ENCODE measurements at places on chromosomes 1 and 21.

- DNase-seq: no peak
These were observed 26.8 kb downstream of the GADD45A start for GRCh38 chr1:67711855-67712212.

GRCh38 chr1:186403632-186404031 lies 28.0 kb downstream of the ODR4 start:
- DNase-seq: no peak

DNA sequence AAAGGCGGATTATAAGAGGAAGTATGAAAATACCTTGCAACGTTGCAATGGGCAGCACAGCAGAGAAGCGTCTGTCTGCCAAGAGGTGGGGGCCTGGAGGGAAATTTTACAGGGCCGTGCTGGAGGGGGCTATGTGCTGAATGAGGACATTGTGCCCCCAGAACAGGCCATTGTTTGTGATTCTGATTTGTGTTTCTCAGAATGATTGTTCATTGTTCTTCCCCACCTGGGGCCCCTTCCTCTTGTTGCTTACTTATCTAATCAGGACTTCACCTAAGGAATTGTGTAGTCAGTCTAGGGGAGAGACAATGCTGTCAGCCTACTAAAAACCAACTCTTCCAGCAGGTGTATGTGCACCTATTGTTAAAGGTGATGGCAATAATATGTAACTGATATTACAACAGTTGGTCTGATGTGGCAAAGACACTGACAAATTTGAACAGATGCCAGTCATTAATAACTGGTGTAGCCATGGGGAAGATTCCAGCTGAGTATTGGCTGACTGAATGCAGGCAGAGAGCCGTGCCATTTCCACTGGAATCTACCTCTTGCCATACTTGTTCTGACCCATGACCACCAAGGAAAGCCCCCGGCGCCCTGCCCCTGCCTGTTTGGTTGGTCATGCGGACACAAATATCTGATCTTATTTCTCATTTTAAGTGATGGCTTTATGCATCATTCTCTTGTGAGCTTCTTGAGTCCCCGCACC lies 45.2 kb upstream of the PSEN2 start:
- no peak for DNase-seq

- DNase-seq: no peak
These were observed 49.4 kb downstream of the TBCE start for GRCh38 chr1:235416662-235417049.

DNA sequence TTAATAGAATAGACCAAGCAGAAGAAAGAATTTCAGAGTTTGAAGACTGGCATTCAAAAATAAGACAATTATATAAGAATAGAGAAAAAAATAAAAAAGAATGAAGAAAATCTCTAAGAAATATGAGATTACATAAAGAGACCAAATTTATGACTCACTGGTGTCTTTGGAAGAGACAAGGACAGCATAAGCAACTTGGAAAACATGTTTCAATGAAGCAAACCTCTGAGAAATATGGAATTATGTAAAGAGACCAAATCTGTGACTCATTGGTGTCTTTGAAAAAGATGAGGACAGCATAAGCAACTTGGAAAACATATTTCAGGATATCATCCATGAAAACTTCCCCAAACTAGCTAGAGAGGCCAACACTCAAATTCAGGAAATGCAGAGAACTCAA lies 60.4 kb upstream of the LYPLAL1 start:
- no peak for DNase-seq

GRCh38 chr1:94936861-94937620 lies 10.1 kb upstream of the CNN3 start:
- DNase-seq: no peak

- no peak for DNase-seq
These were observed 147.1 kb downstream of the CACNA1E start for GRCh38 chr1:181630398-181630797.

GRCh38 chr1:44073528-44073927 lies 42.3 kb upstream of the SLC6A9 start:
- no peak for DNase-seq

- peak; percentile 23 for DNase-seq
These were observed 323.1 kb upstream of the FAM78B start for GRCh38 chr1:166489670-166490436.

DNA sequence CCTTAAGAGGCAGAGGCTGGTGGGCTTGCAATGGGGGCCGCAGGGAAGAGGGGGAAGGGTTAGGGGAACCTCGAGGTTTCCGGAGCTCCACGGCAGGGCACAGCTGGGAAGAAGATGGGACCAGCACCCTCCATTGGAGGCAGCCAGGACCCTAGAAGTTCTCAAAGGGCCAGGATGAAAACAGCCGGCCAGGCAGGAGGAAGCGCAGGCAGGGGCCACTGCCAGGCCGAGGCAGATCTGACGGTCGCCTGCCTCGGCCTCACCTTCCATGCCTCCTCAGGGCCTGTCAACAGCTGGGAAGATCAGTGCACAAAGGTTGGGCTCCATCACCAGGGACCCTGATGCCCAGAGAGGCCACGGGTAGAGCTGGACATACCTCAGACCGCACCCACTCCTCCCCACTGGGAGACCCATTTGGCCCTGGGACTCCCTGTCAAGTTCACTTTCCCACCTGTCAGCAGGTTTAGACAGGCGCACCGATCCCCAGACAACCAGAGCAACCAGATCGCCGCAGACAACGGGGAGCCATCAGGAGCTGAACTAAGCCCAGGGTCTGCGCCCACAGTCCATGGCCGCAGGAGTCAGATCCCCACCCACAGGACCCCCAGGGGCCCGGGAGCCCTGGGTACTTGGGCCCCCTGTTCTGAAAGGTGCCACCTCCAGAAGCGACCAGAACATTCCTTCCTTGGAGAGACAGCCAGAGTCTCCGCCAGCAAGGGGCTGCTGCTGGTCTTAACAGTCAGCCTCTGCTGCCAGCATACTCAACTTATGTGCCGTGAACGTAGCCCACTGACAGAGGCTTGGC lies 2.2 kb downstream of the SLC19A1 start:
- no peak for DNase-seq

DNA sequence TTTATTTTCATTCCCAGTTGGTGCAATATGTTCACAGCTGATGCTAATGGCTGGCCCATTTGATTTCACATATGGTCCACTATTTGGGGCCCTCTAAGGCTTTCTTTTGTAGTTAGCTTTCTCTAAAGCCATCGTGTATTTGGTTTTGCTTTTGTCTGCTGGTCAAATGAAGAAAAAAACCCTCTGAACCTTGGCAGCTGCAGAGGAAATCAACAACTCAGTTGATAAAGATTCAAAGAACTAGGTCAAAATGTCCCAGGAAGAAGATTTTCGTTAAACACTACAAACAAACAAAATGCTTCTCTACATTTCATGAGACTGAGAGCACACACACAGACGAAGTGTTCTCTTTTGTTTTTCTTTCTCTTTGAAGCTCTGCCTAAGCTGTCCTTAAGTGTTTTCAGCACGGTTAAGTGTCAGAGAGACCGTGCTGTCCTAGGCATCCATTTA lies 655.0 kb downstream of the RWDD3 start:
- no peak for DNase-seq

GRCh38 chr1:65792669-65793358 lies at the start of gene PDE4B:
PDE4B (plus strand) TSS chr1:65792895.
- DNase-seq: no peak

GRCh38 chr1:175130649-175131045 lies 61.9 kb downstream of the KIAA0040 start:
- DNase-seq: no peak

DNA sequence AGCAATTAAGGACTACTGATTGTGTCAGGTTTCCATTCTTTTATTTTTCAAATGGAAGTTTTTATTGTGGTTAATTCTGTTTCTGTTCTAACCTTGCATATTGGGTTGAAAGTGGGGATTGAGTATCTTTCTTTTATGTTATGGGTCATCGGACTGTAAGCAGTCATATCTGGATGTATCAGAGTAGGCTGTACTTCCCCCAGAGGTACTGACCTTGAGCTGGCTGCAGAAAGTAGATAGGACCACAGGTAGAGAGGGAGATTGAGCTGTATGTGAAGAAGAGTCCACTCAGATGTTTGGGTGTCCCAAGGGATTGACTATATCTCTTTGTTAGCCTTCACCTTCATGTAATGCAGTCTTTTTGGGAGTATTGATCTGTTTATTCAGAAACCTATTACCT lies 20.5 kb upstream of the ALG14 start:
- no peak for DNase-seq

GRCh38 chr1:74729741-74730478 lies 2.9 kb downstream of the CRYZ start:
- no peak for DNase-seq

- no peak for DNase-seq
These were observed 130.4 kb upstream of the ARHGEF16 start for GRCh38 chr1:3323796-3324703.

DNA sequence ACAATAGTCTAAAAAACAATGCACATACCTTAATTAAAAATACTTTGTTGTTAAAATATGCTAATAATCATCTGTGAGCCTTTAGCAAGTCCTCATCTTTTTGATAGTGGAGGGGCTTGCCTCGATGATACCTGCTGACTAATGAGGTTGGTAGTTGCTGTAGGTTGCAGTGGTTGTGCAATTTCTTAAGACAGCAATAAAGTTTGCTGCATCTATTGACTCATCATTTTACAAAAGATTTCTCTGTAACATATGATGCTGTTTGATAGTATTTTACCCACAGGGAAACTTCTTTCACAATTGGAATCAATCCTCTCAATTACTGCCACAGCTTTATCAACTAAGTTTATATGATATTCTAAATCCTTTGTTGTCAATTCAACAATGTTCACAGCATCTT lies 7.6 kb downstream of the C1orf87 start:
- DNase-seq: no peak

DNA sequence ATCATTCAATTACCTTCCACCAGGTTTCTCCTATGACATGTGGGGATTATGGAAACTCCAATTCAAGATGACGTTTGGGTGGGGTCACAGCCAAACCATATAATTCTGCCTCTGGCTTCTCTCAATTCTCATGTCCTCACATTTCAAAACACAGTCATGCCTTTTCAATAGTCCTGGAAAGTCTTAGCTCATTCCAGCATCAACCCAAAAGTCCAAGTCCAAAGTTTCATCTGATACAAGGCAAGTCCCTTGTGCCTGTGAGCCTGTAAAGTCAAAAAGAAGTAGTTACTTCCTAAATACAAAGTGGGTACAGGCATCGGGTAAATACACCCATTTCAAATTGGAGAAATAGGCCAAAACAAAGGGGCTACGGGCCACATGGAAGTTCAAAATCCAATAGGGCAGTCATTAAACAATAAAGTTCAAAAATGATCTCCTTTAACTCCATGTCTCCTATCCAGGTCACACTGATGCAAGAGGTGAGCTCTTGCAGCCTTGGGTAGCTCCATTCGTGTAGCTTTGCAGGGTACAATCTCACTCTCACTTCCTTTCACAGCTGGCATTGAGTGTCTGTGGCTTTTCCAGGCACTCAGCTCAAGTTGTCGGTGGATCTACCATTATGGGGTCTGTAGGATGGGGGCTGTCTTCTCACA lies 112.9 kb downstream of the FCRL5 start:
- no peak for DNase-seq

DNA sequence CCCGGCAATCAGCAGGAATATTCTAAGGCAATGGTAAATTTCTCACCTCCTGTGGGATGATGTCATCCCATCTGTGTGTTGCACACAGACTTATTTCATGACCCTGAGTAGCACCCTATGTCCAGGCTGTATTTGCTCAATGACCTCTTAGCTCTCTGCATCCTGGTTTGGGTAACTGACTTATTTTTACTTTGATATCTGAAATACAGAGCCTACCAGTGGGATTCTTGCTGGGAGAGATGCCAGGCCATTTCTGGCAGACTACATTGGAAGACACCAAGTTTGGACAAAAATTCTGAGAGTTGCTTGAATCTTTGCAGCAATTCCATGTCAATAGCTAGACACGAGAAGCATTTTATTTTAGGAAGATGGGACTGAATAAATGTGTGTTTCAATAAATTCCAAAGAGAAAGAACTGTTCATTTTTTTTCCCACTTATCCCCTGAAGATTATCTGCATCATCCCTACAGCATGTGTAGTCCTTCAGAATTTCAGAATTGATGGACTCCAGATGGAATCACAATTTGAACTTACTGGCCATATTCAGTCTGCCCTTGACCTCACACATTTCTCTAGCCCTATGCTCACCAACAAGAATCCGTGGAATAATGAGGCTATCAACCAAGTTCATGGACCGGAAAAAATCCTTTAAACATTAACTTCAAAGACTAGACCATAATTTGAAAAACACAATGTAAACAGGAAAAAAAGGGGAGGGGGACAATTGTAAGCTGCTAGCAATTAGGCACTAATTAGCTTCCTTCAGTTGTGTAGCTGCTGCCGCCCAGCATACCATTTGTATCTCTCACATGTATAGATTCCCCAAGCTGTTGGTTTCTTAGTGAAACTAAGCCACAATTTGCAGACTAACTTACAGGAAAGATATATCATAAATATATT lies 226.5 kb downstream of the HMCN1 start:
- no peak for DNase-seq

GRCh38 chr1:47198214-47198613 lies 8.4 kb upstream of the PDZK1IP1 start:
- no peak for DNase-seq

- DNase-seq: no peak
These were observed 252.7 kb downstream of the LRRC40 start for GRCh38 chr1:69952676-69953075.

- no peak for DNase-seq
These were observed 163.6 kb downstream of the PAPPA2 start for GRCh38 chr1:176626572-176627061.

GRCh38 chr21:29305561-29305960 lies 6.8 kb downstream of the BACH1 start:
- no peak for DNase-seq

GRCh38 chr1:100907887-100908286 lies 12.0 kb downstream of the SLC30A7 start:
- no peak for DNase-seq

GRCh38 chr1:14516974-14517840 lies 81.3 kb upstream of the KAZN start:
- no peak for DNase-seq

GRCh38 chr21:23725576-23725975 lies 1881.7 kb downstream of the MRPL39 start:
- DNase-seq: no peak

DNA sequence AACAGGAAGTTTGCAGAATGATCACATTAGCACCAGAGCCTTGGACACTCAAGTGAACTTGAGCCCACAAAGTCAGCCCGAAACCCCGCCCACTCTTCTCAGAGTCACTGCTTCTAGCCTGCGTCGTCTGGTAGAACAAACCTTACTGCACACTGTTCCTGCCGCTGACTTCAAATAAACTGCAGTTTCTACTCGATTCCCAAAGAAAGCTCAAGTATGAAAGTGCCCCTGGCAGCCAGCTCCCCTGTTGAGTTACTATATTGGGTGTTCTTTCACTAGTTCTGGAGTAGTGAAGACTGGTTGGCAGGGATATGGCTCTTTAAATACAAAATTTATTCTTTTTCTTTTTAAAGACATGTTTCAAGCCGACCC lies 164.7 kb downstream of the GALNT2 start:
- no peak for DNase-seq
